Hair follicular keratinocyte (primary cell): ENCODE measurements at places on chromosomes 6 and 20. TPM values are rescaled to one million over a fixed set of nuclear protein-coding genes. Genes with fewer than 3 reads are reported as not detected.

Gene RAB22A
- 12.6 and 17.6 TPM in 2 replicates for total RNA-seq

Gene CDH22
- not detected in 2 replicates for total RNA-seq

Gene TRIM15
- total RNA-seq = not detected in 2 replicates

Gene CST2
- not detected in 2 replicates for total RNA-seq

Gene TXLNB
- not detected in 2 replicates for total RNA-seq

Gene SULF2
- total RNA-seq = 90.8 and 118 TPM in 2 replicates

Gene SLC35F1
- 0.04 TPM in 1 of 2 replicates, not detected in the other for total RNA-seq

Gene EYS
- total RNA-seq = 0.16 and 0.27 TPM in 2 replicates

Gene CDH26
- total RNA-seq = 0.47 and 1.2 TPM in 2 replicates
